HFF-Myc (cell line): ENCODE measurements at places on chromosomes 12 and 14.

- no peak for DNase-seq
Observed at GRCh38 chr12:57164966-57165625, 17.7 kb upstream of the LRP1-AS start.

- DNase-seq, result no peak
Observed at GRCh38 chr14:37142835-37143401, 29.5 kb downstream of the SLC25A21 start.

- DNase-seq, result no peak
Observed at GRCh38 chr12:3931206-3931605, 58.0 kb upstream of the PARP11 start.

- no peak for DNase-seq
Observed at GRCh38 chr12:63876980-63877379, 32.5 kb downstream of the SRGAP1 start.

DNA sequence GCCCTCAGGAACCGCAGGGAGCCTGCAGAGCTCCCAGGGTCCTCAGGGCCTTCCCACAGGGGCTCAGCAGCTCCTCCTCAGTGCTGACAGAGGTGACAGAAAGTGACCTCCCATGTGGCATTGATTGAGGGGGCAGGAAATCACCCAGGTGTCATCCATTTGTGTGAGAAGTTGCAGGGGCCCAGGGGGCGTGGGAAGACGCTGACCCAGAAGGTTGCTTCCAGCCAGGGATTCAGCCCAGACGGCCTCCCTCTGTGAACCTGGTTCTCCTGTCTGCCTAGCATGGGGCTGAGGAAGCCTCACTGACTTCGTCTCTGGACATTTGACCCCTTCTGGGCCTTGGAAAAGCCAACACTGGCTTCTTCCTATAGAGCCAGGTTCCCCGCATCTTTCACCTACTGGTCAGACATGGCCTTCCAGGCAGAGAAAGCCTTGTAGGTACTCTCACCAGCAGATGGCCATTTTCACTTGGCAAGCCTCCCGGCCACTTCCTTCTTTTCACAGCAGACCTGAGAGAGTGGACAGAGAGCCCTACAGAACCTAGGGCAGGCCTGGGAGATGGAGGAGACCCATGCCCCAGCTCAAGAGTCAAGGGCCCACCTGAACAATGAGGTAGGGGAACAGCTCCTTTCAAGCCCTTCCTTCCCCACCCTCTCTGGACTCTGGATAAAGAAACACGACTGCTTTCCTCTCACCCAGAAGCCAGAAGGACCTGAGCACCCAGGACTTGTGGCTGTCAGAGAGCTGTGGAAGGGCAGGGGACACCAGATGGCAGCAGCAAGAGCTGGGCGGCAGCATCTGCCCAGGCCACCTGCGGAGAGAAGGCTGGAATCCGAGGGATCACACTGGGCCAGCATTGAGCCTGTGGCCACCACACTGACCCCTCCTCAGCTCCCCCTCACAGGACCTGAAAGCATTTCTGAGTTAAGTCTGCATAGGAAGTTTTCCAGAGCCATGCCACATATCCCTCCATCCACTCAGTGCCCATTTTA is 377.8 kb downstream of the DPF3 start:
- peak; percentile 16 for DNase-seq

DNA sequence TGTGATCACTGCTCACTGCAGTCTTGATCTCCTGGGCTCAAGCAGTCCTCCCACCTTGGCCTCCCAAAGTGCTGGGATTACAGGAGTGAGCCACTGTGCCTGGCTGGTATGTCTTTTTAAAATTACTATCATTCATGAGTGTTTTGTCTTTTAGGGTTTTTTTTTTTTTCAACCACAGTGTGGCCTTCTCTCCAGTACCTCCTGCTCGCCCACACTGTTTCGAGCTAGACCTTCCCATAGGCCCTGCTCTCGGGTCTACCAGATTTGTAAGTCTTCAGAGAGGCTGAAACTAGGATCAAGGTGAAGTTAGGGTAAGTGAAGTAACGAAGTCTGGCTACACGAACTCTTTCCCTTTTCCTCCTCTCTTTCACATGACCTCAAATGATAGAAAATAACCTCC is 1.5 kb downstream of the BIN2 start:
- no peak for DNase-seq

- DNase-seq, result no peak
Observed at GRCh38 chr14:57918791-57919190, 52.9 kb upstream of the SLC35F4 start.

DNA sequence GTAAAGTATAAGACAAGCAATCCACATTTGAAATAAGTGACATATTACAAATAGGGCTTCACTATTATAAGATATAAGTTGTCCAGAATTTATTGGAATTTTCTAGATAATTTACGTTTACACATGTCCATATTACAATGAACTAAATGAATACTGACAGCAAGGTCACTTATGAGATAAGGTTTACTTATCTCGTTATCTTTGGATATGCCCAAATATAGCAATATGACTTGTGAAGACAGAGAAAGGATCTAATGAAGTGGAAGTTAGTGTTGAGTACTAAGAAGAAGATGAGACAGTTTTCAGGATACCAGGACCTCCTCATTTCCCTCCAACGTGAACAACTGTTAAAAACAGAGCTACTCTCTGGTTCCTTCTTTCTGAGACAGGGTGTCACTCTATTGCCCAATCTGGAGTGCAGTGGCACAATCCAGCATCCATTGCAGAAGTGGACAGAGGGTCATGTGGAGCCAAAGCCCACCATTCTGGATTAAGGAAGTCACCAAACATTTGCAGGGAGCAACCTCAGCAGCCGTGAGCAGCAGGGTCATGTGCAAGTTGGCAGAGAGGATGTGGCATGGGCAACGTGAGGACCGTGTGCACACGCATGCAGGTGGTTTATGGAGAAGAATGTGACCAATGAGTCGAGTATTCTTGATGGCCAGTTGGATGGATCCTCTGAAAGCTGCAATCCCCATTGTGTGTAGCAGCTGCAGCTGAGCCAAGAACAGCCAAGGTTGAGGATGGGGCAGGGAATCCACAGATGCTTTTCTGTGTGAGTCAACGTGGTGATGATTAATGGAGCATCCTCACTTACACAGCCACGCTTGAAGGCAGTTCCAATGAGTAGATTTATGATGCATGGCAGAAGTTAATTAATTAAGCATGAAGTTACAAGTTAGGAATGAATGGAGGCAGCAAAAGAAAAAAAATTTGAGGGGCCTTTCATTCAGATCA is 111.0 kb downstream of the BICD1 start:
- DNase-seq, result peak; percentile 55

DNA sequence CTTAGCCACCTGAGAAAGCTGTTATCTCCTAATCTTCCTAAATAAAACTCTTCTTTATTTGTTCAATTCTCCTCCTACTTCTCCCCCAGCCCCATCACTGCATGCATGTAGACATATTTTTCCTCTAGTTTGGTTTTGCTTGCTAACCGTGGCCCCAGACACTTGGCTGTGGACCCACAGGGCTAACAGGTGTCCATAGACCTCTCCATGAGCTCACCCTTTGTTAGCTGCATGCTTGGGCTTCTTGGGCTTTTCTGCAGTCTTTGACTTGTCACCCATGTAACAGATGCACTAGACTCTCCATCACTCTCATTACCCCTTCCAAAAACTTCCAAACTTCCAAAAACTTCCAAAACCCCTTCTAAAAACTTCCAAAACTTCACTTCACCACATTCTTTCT is 59.2 kb upstream of the PLEKHA5 start:
- no peak for DNase-seq

GRCh38 chr12:119940897-119941296 is 48.1 kb upstream of the BICDL1 start:
- DNase-seq, result peak; percentile 36

GRCh38 chr14:90301668-90302090 is 30.1 kb downstream of the NRDE2 start:
- DNase-seq, result peak; percentile 30

DNA sequence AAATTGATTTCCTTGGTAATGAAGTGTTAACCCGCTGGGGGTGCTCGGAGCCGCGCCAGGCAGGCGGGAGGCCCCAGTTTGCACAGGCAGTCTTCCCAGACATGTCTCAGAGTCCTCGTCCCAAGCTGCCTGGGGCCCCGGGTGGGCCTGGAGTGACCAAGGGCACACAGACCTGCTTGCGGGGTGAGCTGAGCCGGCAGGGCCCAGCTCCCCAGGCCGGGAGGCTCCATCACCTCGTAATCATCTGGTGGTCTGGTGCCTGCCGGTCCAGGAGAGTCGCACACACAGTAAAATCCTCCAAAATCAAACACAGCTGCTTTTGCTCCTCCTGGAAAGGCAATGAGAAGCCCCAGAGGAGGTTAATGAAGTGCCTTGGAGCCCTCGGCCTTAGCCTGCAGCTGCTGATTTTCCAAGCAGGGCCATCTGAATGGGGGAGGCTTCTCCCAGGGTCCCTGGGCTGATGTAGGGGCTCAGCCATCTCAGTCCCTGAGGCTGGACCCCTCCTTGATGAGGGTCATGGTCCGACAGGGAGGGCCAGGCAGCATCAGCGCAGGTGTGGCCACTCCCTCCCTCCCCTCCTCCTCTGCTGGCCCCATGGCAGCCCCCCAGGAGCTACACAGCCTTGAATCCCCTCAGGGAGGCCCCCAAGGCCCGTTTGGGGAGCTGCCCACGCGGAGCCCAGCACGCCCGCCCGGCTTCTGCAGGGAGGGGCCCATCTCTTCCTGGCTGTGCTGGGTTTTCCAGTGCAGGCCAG is 39.4 kb upstream of the FBRSL1 start:
- DNase-seq, result no peak

GRCh38 chr12:38328306-38328895 is 11.8 kb downstream of the ALG10B start:
- DNase-seq, result peak; percentile 9

GRCh38 chr12:130156652-130157275 is 5.5 kb upstream of the FZD10 start:
- no peak for DNase-seq

DNA sequence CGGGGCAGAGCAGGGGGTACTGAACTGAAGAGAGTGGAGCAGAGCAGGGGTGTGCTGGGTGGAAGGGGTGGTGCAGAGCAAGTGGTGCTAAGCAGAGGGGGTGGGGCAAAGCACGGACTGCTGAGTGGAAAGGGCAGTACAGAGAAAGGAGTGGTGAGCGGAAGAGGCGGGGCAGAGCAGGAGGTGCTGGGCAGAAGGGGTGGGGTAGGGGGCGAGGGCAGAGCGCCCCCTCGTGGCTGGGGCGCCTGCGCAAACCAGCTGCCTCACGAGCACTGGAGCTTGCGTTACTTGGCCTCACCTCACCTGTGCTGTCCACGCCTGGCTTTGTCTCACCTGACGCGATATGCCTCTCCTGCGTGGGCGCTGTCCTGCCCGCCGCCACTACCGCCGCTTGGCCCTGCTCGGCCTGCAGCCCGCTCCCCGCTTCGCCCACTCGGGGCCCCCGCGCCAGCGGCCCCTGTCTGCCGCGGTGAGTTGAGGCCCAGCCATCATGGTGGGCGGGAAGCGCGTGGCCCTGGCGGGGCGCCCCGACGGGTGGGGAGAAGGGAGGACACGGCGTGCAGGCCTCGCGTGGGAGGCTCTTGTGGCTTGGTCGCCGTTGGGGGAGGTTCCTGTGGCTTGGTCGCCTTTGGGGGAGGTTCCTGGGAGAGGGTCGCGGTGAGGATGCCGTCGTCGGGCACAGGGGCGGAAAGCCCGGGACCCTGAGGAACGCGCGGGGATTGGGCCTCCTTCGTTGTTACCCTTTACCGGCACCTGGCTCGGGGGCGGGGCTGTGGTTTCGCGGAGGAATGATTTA is at the start of gene COX8C:
COX8C (plus strand) TSS at position 257 of the 796 bp plus-strand sequence; CDS start at position 344, 87 bp downstream.
- DNase-seq, result no peak

DNA sequence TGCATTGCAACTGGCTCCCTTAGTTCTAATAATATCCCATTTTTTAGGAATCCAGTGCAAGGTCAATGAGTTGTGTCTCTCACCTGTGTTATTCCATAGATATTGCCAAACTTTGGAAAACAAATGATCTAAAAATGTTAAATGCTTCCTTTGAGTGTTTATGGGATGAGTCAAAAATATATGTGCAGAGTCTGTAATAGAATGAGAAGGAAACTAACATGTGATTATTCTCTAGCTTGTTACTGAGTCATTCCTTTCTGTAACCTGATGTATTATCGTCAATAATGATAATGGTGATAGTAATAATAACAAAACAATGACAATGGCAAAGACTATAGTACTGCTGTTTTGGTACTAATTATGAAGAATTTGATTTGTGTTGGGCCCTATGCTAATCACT is 11.5 kb downstream of the ACSS3 start:
- DNase-seq, result no peak

DNA sequence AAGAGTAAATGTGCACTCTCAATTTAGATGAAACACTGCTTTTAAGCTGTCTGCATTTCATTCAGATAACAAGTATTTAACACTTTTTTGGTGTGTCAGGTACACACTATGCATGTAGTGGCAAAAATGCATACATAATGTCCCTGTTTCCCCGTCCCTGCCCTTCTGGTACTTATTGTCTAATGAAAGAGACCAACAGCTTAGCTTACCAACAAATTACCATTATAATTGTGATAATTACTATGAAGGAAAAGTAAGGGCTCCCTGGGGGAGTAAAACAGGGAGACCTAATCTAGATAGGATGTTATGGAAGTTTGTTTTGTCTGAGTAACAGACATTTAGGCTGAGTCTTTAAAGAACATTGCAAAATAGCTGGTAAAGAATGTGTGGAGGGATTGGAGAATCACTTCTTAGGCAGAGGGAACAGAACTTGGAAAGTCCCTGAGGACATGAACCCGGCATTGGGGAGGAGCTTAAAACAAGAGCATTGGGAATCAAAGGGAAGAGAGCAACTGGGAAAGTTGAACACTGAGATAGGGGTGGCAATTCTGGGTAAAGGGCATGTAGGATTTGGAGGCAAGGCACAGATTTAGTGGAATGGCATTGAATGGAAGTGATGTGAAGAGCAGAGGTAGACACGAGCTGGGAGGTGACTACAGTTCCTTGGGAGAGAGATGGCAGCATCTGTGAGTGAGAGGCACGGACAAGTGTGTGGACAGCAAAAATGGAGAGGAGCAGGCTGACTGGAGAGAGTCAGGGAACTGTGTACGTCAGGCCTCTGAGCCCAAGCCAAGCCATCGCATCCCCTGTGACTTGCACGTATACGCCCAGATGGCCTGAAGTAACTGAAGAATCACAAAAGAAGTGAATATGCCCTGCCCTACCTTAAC is 181.6 kb downstream of the GRIP1 start:
- no peak for DNase-seq
